NCI-H1694 treated with DMSO at 0.1 percent for 48 hours (cell line): ENCODE measurements at places on chromosomes 6 and 20.

- no peak for DNase-seq
These were observed 106.8 kb upstream of the MARCKS start for GRCh38 chr6:113750151-113750855.

DNA sequence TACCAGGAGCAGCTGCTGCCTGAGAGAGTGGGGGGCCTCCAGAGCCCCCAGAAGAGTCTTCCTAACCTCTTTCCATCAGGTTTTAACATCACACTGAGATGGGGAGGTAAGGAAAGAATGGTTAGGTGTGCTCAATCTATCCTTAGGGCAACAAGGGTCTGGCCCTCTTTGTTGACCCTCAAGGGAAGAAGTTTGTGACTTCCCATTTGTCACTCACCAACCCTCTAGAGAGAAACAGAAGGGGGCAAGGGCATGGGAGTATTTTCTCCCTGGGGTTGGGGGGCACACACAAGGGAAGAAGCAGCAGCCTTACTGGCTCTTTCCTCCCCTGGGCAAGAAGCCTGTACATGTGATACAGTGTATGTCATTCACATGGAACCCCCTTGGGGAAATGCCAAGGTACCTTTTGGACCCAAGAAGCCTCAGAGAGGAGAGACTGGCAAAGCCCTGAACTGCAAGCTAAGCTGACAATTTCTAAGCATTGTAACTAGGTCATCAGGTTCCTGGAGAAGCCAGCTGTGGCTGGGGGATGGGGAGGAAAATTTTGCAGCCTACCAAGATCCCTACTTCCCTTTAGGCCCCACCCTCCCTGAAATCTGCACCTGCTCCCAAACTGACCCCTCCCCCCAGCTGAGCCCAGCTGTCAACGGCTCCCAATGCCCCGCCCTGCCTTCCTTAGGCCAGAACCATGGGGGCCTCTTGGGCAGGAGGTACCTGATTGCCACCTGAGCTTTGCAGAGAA, 14.5 kb downstream of the BCL2L1 start:
- DNase-seq: peak; percentile 39

DNA sequence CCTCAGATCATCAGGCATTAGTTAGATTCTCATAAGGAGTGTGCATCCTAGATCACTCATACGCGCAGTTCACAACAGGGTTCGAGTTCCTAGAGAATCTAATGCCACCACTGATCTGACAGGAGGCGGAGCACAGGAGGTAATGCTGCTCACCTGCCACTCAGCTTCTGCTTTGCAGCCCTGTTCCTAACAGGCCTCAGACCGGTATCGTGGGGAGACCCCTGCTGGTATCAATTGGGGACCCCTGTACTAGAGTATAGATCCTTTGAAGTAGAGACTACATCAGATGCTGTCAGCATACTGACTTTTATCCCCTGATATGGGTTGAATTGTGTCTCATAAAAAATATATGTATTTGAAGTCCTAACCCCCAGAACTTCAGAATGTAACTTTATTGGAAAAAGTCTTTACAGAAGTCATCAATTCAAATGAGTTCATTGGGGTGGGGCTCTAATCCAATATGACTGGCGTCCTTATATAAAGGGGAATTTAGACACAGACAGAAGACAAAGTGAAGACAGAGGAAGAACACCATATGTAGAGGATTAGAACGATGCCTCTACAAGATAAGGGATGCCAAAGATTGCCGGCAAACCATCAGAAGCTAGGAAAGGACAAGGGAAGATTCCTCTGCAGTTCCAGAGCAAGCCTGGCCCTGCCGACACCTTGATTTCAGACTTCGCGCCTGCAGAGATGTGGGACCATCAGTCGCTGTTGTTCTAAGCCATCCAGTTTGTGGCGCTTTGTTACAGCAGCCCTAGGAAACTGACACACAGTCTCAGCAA, 104.4 kb upstream of the BTBD3 start:
- no peak for DNase-seq

- DNase-seq: peak; percentile 84
These were observed 20.8 kb upstream of the HCK start for GRCh38 chr20:32031007-32031958.

DNA sequence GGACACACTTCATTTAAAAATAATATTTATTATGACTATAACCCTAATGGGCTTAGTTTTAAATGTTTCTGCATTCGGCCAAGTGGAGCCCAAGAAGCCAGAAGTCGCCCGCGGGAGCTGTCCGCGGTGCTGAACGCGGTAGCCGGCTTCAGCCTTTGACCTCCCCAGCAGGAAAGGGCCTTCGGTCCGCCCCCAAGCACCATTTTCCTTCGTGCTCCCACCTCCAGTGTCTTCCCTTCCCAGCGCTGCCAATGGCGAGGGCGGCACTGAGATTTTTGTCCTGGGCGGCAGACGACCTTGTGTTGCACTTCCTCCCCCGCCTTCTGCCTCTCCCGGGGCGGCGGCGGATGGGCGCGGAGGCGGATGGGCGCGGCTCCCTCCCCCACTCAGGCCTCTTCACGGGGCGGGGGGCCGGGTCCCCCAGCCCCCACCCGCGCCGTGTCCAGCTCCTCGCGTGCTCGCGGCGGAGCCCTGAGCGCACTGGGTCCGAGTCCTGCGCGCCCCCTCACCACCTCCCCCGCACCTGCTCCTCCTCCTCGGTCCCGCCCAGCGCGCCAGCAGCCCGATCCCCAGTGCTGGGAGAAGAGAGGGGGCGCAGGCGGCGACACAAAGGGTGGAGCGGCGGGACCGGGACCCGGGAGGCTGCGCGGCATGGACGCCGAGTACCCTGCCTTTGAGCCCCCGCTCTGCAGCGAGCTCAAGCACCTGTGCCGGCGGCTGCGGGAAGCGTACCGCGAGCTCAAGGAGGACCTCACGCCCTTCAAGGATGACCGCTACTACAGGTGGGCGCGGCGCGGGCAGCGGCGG, 23.6 kb upstream of the TMEM181 start:
- DNase-seq: peak; percentile 48

GRCh38 chr20:9411833-9412232, 102.6 kb upstream of the LAMP5 start:
- no peak for DNase-seq

- no peak for DNase-seq
These were observed 52.1 kb downstream of the TENT5A start for GRCh38 chr6:81700414-81700813.

- no peak for DNase-seq
These were observed 51.2 kb downstream of the C6orf52 start for GRCh38 chr6:10643201-10643651.

DNA sequence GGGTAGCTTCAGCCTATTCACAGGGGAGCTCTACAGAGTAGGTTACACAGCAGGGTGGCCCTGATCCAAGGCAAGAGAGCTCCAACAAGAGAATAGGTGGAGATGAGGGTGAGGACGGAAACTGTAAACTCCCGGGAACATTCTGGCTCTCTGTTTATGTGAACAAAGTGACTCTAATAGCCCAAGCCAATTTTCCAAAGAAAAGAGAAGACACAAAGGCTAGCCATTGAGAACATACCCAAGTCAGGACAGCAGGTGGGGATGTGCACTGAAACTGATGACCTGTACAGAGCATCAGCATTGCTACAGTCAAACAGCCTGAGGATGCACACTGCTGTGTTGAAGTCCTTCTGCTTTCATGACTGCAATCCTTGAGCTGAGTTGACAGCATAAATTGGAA, 136.0 kb upstream of the TOP1 start:
- no peak for DNase-seq

GRCh38 chr6:43668151-43669028, 19.2 kb downstream of the MRPS18A start:
- peak; percentile 29 for DNase-seq

DNA sequence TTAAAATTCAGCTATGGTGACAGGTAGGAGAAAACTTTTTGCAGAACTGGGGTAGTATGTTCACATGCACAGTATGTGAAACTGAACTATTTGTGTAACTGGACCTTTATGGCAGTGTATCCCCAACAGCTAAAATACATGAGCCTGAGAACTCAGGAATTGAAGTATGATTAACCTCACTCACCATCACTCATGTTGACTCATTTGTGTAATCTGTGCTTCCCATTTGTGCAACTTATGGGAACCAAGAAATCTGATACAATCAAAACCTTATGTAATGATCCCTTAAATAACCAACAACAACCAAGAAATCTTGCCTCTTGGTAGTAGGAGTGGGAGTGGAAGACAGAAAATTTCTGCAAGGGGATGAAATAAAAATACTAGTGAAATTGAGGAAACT, 674.9 kb downstream of the HDGFL1 start:
- DNase-seq: no peak

DNA sequence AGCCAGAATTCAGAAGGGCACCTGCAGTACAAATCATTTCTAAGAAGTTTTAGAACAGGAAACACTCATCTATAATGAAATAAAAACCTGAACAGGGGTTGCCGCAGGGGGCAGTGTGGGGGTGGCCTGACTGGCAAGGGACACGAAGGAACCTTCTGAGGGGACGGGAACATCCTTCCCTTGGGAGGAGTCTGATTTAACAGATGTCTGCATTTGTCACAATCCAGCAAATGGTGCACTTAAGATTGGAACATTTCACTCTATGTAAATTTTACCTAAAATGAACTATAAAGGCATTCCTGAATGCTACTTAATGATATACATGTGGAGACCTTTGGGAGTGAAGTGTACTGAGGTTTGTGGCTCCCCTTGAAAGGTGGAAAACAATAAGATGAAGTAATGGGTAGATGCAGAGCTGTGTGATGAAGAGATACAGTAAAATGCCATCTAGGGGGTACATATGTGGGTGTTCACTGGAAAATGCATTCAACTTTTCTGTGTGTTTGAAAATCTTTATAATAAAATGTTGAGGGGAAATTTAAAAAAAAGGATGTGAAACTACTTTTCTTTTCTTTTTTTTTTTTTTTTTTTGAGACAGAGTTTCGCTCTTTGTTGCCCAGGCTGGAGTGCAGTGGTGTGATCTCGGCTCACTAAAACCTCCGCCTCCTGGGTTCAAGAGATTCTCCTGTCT, 89.5 kb downstream of the SNX5 start:
- no peak for DNase-seq

- no peak for DNase-seq
These were observed 6.7 kb upstream of the ZFAND3 start for GRCh38 chr6:37812841-37813240.

GRCh38 chr20:43721097-43721428, 5.7 kb downstream of the GTSF1L start:
- no peak for DNase-seq

- DNase-seq: no peak
These were observed 56.5 kb downstream of the TCP11 start for GRCh38 chr6:35084511-35085203.

DNA sequence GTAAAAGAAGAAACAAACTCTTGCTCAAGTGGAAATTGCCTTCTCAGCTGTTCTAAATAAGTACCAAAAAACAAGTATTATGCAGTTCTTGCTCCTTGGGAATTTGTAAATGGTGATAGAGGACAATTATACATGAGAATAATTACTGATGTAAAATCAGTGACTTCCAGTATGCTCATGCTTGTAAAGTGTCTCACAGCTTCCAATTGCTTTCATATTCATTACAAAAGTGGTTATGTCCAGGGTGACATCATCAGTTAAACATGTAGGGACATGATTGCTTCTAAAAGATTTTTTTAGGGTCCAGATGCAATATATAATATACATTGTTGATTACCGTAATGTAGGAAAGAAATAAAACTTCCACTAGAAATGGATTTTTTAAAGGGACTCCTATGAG, 122.8 kb upstream of the B3GAT2 start:
- no peak for DNase-seq

DNA sequence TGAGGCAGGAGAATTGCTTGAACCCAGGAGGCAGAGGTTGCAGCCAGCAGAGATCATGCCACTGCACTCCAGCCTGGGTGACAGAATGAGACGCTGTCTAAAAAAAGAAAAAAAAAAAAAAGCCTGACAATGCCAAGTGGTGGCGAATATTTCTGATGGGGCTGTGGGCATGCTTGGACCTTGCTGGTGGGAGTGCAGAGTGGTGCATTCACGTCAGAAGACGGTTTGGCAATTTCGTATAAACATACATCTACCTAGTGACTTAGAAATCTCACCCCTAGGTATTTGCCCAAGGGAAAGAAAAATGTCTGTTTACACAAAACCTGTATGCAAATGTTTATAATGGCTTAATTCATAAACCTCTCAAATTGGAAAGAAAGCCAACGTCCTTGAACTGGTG, 33.6 kb downstream of the CTCFL start:
- no peak for DNase-seq

- no peak for DNase-seq
These were observed 48.3 kb downstream of the OR2B6 start for GRCh38 chr6:28005152-28005890.

DNA sequence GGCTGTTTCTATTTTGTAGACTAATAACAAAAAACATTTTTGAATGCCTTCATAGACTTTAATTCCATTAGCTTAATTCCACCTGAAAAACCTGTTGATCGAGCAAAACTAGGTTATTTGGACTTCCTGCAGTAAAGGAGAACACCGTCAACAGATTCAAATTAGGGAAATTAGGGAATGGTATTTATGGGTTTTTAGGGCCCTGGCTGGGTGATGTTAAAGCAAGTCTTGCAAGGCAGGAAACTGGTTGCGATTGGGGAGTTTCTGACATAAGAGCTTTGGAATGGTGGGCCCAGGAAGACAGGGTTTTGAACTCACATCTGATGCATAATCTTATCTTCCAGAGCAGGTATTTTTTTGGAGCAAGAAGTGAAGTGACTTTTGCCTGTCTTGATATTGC, 40.1 kb upstream of the TFAP2C start:
- no peak for DNase-seq

DNA sequence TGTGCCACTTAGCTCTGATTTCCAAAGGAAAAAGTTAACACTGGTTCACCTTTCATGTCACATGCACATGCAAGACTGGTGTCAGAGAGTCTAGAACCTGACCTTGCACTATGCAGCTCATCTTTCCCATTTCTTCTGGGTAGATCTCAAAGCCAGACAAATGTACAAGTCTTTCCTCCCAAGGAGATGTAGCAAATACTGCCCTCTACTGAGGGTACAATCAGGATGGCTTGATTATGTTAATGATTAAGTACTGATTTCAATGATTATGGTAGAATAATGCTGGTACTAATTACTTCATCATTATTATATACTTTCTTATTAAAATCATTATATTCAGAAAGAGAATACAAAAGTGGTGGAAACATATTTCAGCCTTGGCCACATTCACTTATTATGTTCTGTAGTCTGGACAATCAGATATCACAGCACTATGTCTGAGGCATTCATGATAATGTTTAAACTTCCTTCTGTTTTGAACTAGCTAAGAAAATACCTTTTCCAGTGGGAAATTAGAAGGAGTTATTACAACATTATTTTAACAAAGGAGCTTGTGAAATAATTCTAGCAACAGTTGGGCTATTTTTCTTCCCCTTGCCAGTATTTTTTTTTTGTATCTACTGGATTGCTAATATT, 68.5 kb upstream of the FOXO3 start:
- DNase-seq: peak; percentile 20

GRCh38 chr6:3045777-3046176, 22.5 kb upstream of the RIPK1 start:
- DNase-seq: no peak

DNA sequence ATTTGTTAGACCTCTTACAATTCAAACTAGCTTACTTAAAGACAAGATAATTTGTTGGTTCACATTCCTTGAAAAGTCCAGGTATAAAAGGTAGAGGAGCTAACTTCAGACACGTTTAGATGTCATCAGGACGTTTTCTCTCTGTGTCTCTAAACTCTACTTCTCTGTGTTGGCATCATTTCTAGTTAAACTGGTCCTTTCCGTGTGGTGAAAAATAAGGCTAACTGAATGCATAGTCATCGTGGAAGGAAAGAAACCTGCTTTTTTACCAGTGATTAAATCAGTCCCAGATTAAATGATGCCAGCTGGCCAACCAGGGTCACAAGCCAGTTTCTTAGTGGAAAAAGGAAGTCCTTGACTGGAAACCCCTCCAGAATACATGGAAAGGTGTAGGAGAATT, 168.4 kb upstream of the AHI1 start:
- no peak for DNase-seq
